ENCODE measurements at places on chromosomes 11 and 22.

DNA sequence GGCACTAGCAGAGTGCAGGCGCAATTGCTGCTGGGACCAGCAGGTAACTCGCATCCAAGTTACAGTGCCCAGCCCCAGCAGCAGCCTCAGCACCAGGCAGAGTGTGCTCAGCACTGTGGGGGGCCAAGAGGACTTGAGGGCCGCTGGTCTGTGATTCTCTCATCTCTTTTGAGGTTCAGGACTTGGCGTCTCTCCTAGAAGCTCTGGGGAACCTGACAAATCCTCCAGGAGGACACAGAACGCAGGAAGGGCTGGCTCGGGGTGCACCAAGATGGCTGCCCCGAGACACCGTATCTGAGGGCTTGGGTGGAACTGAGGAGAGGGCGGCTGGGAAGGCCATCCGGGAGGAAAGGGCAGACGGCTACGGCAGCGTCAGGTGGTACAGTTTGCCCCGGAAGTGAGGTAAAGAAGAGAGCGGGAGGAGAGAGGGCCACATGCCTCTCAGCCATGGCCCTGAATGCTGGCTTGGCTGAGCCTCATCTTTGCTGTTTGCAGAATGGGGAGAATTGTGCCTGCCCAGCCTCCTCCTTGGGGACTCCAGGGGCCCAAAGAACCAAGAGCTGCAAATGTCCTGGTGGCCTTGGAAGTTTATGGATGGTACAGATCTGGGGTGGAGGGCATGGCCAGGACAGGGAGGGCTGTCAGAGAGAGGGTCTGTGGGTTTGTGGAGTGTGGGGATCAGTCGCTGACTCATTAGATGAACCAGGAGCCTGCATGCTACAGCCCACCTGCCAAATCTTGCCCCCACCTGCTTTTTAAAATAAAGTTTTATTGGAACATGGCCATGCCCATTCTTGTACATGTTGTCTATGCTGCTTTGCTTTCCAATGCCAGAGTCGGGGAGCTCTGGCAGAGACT is 78.0 kb downstream of the MYEOV start:
- DNase-seq, result no peak

DNA sequence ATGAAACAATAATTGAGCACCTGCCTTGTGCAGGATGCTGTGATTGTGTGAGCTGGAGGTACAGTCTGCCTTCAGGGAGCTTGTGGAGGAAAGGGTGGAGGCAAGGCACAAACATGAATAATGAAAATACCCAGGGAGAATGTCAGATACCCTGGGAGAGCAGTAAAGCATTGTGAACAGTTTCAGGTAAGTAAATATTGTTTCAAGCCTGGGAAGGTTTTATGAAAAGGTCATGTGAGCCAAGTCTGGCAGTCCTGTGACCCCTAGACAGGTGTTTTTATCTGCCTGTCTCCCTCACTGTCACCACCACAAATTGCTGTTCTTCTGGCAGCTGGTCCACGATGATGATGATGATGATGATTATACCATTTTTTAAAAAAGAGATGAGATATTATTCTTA is 32.0 kb downstream of the SPECC1L start:
- no peak for DNase-seq

- no peak for DNase-seq
These were observed 25.0 kb upstream of the KRTAP5-7 start for GRCh38 chr11:71502026-71502425.

GRCh38 chr11:72333661-72334060 is 89.7 kb upstream of the PHOX2A start:
- DNase-seq, result no peak

DNA sequence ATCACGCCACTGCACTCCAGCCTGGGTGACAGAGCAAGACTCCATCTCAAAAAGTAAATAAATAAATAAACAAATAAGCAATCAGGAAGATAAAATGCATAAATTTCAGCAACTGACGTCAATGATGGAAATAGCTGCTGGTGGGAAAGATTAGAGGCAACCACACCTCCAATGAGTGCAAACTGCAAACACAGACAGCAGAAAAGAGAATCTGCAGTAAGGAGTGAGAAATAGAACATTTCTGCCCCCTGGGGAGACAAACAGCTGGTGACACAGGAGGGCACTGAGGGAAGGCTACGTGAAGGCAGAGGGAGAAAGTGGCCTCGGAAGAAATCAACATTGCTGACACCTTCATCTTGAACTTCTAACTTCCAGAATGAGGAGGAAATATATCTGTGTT is 6.5 kb downstream of the PI4KA start:
- no peak for DNase-seq

Data from ELR (cell line).